ENCODE measurements at places on chromosomes 2 and 18. TPM values are rescaled to one million over a fixed set of nuclear protein-coding genes. Genes with fewer than 3 reads are reported as not detected.

Gene DUSP11
- total RNA-seq = 35.8 TPM

Gene CTNNA2
- 0.41 TPM for total RNA-seq

Gene PID1
- not detected for total RNA-seq

Gene ZNF396
- 0.25 TPM for total RNA-seq

Gene NBEAL1
- total RNA-seq = 8.0 TPM

Gene CMPK2
- not detected for total RNA-seq

Gene ATP6V1B1
- total RNA-seq = not detected

Gene DLX2
- 5.0 TPM for total RNA-seq

Gene CREG2
- total RNA-seq = not detected

Gene MC4R
- not detected for total RNA-seq

Gene AKAIN1
- not detected for total RNA-seq

Gene LIPT1
- 7.7 TPM for total RNA-seq

Gene REG1B
- total RNA-seq = not detected

Gene NRP2
- total RNA-seq = 7.9 TPM

Gene PPP1R1C
- not detected for total RNA-seq

Gene NGEF
- total RNA-seq = 0.31 TPM

Gene PROC
- 0.37 TPM for total RNA-seq

Gene PRSS56
- not detected for total RNA-seq

Gene STAT4
- total RNA-seq = not detected

Gene TYMS
- 136 TPM for total RNA-seq

Gene SERPINB13
- total RNA-seq = not detected

Gene ANKRD62
- total RNA-seq = not detected

Gene SULT1C2
- 0.71 TPM for total RNA-seq

Gene CACNB4
- 0.12 TPM for total RNA-seq

Gene SPDYA
- total RNA-seq = 1.7 TPM

Gene LAMA3
- total RNA-seq = 0.43 TPM

Gene WIPF1
- not detected for total RNA-seq

Gene RBM44
- 0.25 TPM for total RNA-seq

Gene SLC11A1
- total RNA-seq = 0.12 TPM

Gene SRD5A2
- total RNA-seq = not detected

Gene ABCG5
- total RNA-seq = not detected

Gene ACMSD
- total RNA-seq = not detected

Gene PROM2
- 0.03 TPM for total RNA-seq

Gene PLA2R1
- total RNA-seq = not detected

Gene SLC14A1
- not detected for total RNA-seq

Gene UGT1A6
- total RNA-seq = not detected

Gene SERPINB12
- not detected for total RNA-seq
